ENCODE measurements at places on chromosomes 5 and 9.

GRCh38 chr9:137676998-137677397, 58.2 kb downstream of the EHMT1 start:
- no peak for DNase-seq

- no peak for DNase-seq
These were observed 35.0 kb downstream of the TMOD1 start for GRCh38 chr9:97536480-97536879.

- no peak for DNase-seq
These were observed 215.6 kb downstream of the KIF4B start for GRCh38 chr5:155229135-155229534.

- no peak for DNase-seq
These were observed 27.6 kb upstream of the LTC4S start for GRCh38 chr5:179766021-179766725.

GRCh38 chr5:161287436-161287835, 259.1 kb downstream of the GABRB2 start:
- DNase-seq: no peak

- DNase-seq: no peak
These were observed 898.5 kb downstream of the DNAH5 start for GRCh38 chr5:13045897-13046551.

GRCh38 chr5:61817472-61818326, 485.6 kb downstream of the ZSWIM6 start:
- no peak for DNase-seq

GRCh38 chr5:3100921-3101551, 349.6 kb upstream of the IRX2 start:
- DNase-seq: no peak

GRCh38 chr5:126461838-126462237, 38.6 kb downstream of the GRAMD2B start:
- no peak for DNase-seq

DNA sequence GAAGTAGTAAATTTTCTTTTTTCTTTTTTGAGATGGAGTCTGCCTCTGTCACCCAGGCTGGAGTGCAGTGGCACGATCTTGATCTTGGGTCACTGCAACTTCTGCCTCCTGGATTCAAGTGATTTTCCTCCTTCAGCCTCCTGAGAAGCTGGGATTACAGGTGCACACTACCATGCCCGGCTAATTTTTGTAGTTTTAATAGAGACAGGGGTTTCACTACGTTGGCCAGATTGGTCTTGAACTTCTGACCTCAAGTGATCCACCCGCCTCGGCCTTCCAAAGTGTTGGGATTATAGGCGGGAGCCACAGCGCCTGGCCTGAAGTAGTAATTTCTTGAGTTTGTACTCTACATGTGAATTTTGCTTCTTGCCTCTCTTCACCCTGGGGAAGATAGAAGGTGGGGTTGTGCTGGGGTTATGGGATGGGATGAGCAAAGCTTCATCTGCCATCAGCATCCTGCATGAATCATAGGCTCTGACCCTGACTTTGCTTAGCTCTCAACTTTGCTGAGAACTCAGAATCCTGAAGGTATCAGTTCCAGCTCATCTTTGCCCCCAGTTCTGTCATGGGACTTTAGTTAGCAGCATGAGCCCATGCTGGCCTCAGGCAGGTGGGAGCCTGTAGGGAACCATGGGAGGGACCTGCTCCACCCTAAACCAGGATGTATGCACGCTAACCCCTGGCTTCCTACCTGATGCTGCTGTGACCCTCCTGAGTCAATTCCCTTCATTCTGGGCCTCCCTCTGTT, 9.3 kb upstream of the CCL21 start:
- no peak for DNase-seq

GRCh38 chr5:87254035-87254434, 13.6 kb upstream of the RASA1 start:
- no peak for DNase-seq

GRCh38 chr9:98614941-98615340, 93.8 kb downstream of the GABBR2 start:
- no peak for DNase-seq

DNA sequence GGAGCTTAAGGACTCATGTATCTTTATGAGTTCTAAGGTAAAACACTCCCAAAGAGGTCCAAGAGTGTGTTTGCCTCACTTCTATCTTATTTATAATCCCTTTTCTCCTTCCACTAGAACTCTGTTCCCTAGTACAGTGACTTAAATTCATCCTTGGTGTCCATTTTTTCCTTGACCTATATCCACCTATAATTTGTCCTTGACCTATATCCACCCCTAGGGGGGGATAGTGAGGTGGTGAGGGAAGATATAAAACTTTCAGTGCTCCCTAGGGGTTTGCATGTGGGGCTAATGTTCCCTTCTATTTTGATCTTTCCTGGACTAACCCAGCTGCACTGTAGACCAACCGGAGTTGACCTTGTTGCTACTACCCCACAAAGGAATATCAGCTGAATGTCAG, 83.5 kb upstream of the GNAQ start:
- DNase-seq: no peak

- DNase-seq: no peak
These were observed 136.7 kb upstream of the MOCS2 start for GRCh38 chr5:53246042-53246836.

DNA sequence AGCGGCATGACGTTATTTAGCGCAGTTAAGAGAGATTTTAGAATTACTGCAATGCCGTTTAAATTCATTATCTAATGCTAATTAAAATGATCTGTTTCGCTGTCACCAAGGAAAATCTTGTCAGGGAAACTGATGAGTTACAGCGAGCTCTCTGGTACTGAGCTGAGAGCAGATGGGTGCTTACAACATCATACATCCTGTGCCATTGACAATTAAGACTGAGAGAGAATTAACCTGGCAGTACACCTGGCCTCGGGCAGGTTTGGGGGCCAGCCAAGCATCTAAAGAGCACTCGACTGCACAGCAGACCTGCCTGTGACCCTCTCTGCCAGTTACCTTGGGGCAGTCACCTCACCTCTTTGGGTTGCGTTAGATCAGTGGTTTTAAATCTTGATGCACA, 55.0 kb downstream of the PUM3 start:
- no peak for DNase-seq

- no peak for DNase-seq
These were observed 1.5 kb upstream of the DEPDC1B start for GRCh38 chr5:60701321-60701968.

DNA sequence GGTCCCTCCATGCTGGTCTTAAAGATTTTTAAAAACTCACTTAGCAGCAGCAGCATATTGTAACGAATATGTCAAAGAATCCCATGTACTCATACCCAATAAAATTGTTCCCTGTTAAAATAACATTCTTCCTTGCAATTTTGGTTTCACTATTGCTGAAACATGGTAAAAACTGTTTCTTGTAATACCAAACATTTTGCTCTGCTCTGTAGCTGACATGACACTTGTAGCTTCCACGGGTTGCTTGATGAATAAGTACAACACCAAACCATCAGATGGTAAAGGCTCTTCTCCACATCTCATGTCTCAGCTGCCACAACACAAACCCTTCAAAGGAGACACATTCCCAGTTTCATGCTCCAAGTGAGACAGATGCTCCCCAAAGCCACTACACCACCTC, 180.7 kb upstream of the PTGER4 start:
- DNase-seq: no peak

DNA sequence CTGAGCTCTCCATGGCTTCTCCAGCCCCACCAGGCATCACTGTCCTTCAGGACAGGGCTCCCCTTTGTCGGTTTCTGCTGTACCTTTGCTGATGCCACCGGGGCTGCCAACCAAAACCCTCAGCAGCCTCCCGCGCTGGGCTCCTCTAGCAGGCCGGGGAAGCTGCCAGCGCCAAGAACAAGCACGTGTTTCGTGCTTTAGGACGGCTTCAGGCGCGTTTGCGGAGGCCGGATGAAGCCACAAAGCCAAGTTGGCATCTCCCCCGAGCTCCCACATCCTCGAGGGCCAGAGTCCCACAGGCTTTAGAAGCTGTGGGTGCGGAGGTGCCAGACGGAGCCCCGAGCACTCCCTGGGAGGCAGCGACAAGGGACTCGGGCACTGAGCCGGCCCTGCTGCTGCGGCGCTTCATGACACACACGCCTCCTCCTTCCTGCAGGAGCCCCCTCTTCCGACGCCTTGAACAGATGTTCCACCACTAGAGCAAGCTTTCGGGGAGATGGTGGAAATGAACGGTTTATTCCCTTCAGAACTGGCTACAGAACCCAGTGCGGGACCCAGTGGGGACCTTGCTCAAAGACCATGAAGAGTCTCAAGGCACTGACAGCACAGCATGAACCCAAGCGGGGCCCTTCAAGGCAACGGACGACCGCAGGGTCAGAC, 36.7 kb downstream of the SARDH start:
- no peak for DNase-seq

DNA sequence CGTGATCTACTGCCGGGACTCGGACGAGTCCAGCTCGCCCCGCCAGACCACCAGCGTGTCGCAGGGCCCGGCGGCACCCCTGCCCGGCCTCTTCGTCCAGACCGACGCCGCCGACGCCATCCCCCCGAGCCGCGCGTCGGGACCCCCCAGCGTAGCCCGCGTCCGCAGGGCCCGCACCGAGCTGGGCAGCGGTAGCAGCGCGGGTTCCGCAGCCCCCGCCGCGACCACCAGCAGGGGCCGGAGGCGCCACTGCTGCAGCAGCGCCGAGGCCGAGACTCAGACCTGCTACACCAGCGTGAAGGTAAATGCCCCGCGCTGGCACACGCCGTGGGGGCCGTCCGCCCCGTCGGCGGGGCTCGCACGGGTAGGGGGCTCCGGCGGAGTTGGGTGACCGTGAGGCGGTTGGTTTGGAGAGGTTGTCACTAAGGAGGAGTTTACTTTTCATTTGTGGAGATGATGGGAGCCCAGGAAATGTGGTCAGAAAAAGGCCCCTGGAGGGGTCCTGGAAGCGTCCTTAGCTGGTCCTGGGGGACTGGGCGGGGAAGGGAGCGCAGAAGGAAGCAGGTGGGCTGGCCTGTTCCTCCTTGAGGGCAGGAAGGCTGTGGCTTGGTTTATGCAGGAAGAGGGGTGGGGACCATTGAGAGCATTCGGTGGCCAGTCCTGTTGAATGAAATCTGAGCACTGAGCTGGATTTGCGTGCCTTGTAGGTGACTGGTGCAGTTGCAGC, 647 bp downstream of the PDE8B start:
- DNase-seq: no peak

GRCh38 chr9:14219850-14220249, 94.1 kb downstream of the NFIB start:
- no peak for DNase-seq

GRCh38 chr9:7212101-7212500, 454.3 kb downstream of the KDM4C start:
- DNase-seq: no peak

DNA sequence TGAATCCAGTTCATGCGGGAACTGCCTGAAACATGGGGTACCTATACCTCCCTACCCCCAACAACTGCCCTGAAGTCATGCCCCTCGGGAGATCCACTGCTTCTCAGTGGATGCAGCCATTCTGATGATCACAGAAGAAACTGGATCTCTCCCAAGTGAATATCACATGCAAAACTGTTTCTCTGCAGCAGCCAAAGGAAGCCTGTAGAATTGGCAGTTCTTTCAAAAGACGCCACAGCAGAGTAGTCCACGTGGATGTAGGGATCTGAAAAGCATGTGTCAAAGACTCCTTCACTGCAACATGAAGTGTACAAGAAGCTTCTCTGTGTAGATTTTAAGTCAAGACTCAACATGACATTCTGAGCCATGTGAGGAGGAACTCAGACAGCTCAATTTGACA, 286.7 kb downstream of the NR3C1 start:
- no peak for DNase-seq

DNA sequence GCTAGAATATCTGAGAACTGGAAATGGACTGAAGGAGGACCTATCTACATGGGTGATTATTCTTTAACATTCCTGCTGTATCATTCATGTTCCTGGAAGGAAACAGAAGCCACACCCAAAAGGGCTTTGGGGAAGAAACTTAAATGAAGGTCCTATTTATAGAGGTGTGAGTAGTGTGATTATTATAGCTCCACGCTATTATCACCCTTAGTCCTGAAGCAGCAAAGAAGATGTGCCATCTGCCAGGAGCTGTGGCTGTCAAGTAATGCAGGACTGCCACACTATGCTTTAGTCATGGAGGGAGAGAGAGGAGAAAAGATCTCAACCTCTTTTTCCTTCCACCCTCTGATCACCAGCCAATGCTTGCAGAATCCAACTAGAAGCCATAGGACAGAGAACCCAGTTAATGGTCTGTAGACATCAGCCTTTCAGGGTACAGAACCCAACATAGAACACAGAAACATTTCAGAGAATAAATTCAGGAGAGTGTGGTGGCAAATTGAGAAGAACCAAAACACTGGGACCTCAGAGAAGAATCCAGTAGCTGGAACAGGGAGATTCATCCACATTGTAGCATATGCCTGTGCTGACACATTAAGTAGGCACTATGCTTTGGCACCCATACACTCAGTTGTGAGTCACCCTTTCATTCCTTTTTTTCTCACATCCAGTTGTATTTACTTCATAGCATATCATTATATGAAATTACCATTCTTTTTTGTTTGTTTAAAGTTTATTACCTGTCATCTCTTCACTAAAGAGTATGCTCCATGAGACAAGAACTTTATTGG, 21.0 kb upstream of the RNF180 start:
- DNase-seq: no peak

DNA sequence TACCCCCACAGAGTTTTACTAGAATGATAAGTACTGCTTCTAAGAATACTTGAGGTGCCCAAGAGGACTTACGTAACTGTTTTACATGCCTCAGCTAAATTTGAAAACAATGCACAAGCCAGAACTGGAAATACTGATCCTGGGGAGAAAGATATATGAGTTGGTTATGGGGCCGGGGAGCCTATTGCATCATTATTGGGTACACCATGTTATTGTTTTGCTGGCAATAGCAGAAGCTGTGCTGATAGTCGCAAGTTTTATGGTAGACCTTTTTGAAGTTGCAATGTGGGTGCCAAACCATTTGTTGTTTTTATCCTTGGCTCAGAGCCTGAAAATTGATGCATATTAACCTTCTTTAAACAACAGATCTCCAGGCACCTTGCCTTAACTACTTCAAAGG, 108.4 kb upstream of the DHFR start:
- DNase-seq: no peak

- DNase-seq: no peak
These were observed 167.7 kb downstream of the TARS1 start for GRCh38 chr5:33608344-33609041.

DNA sequence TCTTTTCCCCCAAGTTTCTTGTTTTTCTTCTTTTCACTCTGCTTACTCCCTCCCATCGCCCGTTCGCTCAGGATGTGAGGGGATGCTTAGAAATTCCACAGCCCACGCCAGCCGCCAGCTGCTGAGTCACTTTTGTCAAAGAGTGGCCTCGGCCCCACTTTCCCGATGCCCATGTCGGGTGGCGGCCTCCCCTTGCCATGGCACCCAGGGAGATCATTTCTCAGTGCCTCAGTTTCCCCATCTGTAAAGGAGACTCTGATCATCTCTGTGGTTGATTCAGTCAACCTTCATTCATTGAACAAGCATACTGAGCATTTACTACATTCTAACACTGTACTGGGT, 353 bp upstream of the PDGFRB start:
- DNase-seq: no peak

Data from left renal cortex interstitium (tissue), 4 donors.